Central memory CD4-positive, alpha-beta T cell (primary cell): ENCODE measurements at places on chromosomes 12 and 14.

DNA sequence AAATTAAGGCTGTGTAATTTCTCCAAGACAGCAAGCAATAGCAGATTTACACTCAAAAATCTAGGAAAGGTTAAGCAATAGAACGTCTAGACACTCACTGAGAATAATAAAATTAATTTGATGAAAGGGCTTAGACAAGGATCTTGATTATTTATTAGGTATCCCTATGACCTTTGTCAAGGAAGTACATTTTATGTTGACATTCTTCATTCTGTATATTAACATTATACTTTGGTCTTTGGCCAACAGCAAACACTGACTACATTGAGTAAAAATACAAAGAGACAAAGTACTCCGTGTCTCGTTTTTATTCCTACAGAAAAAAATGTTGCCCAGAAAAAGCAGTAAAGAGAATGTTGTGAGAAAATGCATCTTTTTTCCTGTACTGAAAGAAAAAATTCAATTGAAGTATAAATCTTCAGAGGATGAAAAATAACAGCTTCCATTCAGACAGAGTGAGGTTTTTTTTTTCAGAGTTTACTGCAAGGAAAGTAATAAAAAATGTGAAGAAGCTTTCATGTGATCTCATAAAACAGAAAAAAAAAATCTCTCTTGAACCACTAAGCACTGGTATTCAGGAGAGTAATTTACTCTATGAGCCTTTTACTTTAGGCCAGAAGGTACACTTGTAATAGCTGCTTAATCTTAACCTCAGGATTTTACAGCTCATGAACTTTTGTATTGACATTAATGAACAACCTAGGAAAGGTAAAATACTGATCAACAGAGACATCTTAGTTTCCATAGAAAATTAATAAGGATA is 605.0 kb downstream of the FSCB start:
- DNase-seq = no peak

- DNase-seq = no peak
Observed at GRCh38 chr12:11916771-11917170, 154.0 kb upstream of the BCL2L14 start.

GRCh38 chr12:101238306-101238705 is 28.3 kb upstream of the SLC5A8 start:
- DNase-seq = no peak

GRCh38 chr12:2138871-2139308 is 86.1 kb downstream of the CACNA1C start:
- DNase-seq = no peak

DNA sequence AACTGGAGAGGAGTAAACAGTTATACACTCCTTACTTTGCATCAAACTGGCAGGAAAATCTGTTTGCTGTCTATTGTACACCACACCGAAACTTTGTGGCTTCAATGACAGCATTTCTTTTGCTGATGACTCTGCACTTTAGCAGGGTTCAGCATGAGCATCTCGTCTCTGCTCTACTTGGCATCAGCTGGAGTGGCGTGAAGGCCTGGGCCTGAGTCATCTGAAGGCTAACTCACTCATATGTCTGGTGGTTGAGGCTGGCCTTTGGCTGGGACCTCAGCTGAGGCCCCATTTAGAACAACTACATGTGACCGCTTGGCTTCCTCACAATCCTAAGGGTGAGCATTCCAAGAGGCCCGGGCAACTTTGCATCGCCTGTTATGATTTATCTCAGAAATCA is 28.7 kb upstream of the REP15 start:
- no peak for DNase-seq

GRCh38 chr14:61452452-61452851 is 131.1 kb downstream of the PRKCH start:
- DNase-seq = peak; percentile 67

- no peak for DNase-seq
Observed at GRCh38 chr14:75234173-75235115, 44.2 kb upstream of the FOS start.

DNA sequence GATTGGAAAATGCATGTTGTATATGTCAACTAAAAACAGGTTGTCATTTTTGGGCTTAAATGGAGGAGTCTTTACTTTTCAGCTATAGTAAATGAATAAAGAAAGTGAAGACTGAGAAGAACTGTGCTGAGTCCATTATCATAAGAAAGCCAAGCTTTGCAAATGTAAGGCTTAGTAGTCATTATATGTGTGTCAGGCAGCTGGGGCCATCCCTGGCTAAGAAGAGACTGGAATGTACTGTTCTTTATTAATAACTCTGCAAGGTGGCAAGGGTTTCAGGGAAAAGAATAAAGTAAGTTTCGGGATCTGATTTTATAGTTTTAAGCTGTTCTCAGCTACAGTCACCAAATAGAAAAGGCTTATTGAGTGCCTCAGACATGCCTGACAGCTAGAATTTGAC is 48.7 kb downstream of the SRGAP1 start:
- no peak for DNase-seq

GRCh38 chr12:53287741-53288216 is 7.6 kb upstream of the PFDN5 start:
- peak; percentile 66 for DNase-seq

- DNase-seq = no peak
Observed at GRCh38 chr12:58513301-58513834, 406.9 kb downstream of the LRIG3 start.

GRCh38 chr12:79858518-79858917 is 76.4 kb downstream of the PPP1R12A start:
- no peak for DNase-seq

GRCh38 chr14:40414386-40414785 is 982.2 kb upstream of the FBXO33 start:
- no peak for DNase-seq

- no peak for DNase-seq
Observed at GRCh38 chr12:118842866-118843265, 138.5 kb upstream of the SRRM4 start.

GRCh38 chr12:104501660-104502059 is 44.9 kb downstream of the CHST11 start:
- DNase-seq = no peak

DNA sequence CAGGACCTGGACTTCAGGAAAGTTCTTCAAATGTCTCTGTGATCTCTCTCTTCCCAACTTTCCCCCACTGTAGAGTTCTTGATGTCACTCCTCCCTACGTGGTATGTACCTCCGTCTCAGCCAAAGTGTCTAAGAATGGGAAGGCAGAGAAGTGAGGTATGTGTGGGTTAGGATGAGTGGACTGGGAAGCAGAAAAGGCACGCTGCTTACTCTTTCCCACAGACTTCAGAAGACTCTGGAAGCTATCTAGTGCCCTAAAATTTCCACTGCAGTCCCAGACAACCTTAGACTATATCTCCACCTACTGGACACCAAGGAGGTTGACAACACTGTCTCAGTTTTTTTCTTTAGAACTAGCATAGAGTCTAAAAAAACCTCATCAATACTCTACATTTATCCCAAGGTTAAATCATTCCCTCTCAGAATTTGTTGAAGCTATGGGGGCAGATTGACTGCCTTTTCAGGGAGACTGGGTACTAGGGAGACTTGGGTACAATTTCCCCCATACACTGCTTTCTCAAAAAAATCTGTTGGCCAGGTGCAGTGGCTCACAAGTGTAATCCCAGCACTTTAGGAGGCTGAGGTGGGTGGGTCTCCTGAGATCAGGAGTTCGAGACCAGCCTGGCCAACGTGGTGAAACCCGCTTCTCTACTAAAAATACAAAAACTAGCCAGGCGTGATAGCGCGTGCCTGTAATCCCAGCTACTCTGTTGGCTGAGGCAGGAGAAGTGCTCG is 20.6 kb upstream of the ITGA5 start:
- DNase-seq = peak; percentile 51

GRCh38 chr12:128583453-128583852 is 240.3 kb downstream of the SLC15A4 start:
- no peak for DNase-seq

DNA sequence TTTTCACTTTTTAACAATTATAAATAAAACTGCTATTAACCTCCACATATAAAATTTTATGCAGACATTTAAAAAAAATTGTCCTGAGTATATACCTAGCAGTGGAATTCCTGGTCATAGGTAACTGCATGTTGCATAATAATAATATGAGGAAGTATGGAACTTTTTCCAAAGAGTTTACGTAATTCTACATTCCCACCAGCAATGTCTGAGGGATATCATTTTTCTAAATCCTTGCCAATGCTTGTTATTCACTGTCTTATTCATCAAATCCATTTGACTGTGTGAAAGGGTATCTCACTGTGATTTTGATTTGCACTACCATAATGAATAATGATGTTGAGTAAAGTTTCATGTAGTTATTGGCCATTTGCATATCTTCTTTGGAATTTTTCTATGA is 393.8 kb downstream of the LRFN5 start:
- DNase-seq = no peak

GRCh38 chr12:104063712-104064030 is 660 bp upstream of the HCFC2 start:
- no peak for DNase-seq

GRCh38 chr12:5309654-5310053 is 122.3 kb upstream of the NTF3 start:
- DNase-seq = no peak

DNA sequence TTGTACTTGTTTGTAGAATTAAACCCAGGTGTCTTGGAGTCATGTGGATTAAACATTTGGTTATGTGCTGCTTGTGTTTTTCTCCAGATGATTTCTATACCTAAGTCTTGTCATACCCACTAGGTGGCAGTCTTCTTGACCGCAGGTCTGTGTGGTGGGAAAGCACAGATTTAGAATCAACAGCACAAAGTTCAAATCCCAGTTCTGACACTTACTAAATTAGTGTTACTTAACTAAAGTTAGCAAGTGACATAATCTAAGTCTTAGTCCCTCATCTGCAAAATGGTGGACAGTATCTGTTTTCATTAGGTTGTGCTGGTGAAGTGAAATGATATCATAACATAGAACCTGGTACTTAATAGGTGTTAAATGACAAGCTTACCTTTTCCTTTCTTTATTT is 151.0 kb upstream of the ARHGAP5 start:
- peak; percentile 38 for DNase-seq

DNA sequence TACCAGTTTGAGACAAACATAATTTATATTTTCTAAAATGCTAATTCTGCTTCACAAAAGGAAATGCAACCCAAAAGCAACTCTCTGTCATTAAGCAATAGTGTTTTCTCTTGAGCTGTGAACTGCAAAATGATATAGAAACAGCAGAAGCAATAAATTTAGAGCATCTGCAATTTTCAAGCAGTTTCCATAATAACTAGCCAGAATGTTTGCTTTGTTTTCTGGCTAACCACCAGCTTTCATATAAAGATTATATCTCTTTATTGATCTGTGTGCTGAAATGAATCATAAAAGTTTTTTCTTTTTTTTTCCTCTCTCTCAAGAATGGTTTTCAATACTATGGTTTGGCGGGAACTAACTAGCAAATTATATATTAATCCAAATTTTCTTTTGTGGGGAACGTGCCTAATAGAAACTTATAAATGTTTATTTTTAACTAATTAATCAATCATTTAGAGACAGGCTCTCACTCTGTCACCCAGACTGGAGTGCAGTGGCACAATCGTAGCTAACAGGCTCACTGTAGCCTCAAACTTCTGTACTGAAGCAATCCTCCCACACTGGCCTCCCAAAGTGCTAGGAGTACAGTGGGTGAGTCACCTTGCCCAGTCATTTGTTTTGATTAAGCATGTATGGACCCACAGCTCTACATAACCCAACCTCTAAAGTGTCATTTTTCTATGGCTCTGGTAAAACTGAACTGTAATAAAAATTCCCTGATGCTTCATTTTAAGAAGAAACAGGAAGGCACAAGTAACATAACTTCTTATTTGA is 830.1 kb upstream of the MGAT4C start:
- DNase-seq = no peak

- DNase-seq = no peak
Observed at GRCh38 chr12:89695830-89696229, 12.8 kb downstream of the ATP2B1 start.

DNA sequence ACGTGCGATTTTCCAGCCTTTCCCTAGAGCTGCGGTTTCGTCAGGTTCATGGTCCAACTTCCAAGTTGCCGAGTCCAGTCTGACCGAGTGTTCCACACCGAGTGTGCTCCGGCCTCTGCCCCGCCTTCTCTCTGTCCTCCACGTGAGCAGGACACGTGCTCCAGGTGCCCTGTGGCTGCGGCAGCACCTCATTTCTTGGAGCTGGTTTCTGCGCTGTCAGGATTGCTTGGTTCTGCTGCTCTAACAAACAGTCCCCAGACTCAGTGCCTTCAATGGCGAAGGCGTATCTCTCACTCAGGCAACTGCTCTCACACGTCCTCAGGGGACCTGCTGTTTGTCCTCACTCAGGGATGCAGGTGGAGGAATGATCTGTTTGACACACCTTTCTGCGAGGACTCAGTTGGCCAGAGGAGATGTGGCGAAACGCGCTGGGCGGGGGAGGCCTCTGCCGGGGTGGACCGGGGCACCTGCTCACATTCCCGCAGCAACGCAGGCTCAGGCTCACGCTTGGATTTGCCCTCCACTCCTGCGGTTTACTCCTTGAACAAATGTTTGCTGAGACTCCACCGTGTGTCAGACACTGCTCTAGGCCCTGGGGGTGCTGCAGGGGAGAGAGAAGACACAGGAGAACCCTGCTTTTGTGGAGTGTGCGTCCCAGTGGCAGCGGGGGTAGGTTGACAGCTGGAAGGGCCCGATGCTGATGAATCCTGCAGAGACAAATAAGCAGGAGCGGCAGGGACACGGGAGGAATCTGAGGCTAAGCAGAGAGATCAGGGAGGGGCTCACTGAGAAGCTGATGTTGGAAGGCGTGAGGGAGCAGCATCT is 63.4 kb upstream of the FBRSL1 start:
- DNase-seq = no peak

DNA sequence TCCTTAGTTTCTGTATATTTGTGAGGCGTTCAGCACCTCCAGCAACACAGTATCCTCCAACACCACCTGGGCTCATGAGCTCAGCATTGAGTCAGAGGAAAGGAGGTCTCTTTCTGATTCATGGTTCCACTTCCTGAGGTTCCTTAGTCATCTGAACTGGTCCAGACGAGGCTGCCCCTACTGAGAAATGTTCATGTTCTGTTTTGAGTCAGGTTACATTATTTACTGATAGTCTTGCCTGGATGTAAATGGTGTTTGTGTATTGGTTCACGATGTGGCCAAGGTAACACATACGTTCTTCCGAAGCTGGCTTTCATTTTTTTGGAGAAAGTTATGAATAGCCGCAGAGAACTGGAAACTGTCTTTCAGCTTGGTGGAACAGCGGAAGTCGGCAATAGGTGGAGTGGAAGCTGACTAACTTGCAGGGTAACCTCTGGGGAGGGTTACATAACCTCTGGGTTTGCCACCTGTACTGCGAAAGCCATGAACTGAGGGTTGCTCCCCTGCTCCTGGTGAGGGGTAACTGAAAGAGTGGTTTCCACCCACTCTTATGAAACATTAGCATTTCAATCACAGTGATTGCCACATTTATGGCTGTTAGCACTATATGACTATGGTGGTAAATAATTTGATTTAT is 42.2 kb upstream of the MANSC4 start:
- peak; percentile 71 for DNase-seq
